ENCODE measurements at places on chromosomes 2 and 18.

GRCh38 chr2:20356042-20356441 lies 5.4 kb upstream of the PUM2 start:
- no peak for DNase-seq

- DNase-seq = no peak
Measured at GRCh38 chr18:22020867-22021370, 148.5 kb upstream of the GATA6 start.

GRCh38 chr2:224101820-224102630 lies 62.9 kb upstream of the SERPINE2 start:
- DNase-seq = no peak

- no peak for DNase-seq
Measured at GRCh38 chr2:3280683-3281520, 96.7 kb downstream of the EIPR1 start.

DNA sequence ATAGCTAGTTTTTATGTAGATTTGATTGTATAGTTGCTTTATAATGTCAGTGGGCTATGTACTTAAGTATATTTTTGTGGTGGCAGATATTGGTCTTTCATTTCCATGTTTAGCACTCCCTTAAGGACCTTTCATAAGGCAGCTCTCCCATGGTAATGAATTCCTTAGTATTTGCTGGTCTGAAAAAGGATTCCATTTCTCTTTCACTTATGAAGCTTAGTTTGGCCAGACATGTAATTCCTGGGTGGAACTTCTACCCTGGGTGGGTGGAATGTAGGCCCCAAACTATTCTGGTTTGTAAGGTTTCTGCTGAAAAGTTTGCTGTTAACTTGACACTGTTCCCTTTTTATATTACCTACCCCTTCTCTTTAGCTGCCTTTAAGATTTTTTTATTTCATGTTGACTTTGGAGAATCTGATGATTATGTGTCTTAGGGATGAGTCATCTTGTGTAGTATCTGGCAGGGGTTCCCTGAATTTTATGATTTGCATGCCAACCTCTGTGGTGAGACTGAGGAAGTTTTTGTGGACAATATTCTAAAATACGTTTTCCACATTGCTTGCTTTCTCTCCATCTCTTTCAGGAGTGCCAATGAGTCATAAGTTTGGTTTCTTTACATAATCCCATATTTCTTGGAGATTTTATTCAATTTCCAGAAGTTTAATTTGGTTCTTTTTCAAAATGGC lies 65.4 kb upstream of the VRK2 start:
- no peak for DNase-seq

DNA sequence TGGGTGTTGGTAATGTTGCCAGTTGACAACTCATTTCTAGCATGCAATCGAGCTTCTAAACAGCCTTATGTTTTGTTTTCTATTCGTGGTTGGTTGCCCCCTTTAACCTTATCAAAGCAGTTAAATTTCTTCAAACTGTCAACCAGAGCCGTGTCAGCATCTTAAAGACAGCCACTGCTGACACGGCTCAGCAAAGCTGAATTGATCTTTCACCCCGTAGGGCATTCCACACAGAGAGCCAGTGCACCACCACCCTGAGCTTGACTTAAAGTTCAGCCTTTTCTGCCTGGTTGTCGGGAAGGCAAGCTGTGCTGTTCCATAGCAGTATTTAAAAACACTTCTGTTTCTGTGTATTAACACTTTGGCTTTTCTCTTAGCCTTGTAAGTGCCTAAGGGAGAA lies 355.0 kb upstream of the CHST9 start:
- no peak for DNase-seq

GRCh38 chr2:120902592-120902991 lies 166.9 kb downstream of the GLI2 start:
- no peak for DNase-seq

- no peak for DNase-seq
Measured at GRCh38 chr2:85755122-85756027, 1.6 kb downstream of the ATOH8 start.
